Activated CD8-positive, alpha-beta memory T cell treated with anti-CD3 and anti-CD28 coated beads, Interleukin-2, amount 50 U/mL, for 4 hours (primary cell): ENCODE measurements at places on chromosomes 7 and 10.
A peak's percentile ranks its signal among the peaks of the same experiment; 100 is the strongest.

GRCh38 chr7:110831419-110831818 is 259.5 kb upstream of the LRRN3 start:
- DNase-seq: no peak

DNA sequence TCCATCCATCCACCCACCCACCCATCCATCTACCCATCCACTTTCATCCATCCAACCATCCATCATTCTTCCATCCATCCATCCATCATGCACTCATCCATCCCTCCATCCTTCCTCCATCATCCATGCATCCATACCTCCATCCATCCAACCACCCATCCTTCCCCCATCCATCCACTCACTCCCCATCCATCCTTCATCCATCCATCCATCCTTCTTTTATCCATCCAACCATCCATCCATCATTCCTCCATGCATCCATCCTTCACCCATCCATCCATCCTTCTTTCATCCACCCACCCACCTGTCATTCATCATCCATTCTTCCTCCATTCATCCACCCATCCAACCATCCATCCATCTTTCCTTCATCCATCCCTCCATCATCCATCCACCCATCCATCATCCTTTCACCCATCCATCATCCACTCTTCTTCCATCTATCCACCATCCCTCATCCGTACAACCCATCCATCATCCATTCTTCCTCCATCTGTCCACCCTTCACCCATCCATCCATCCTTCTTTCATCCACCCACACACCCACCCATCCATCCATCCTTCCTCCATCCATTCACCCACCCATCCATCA is 428.2 kb downstream of the DNAJB6 start:
- DNase-seq: no peak

GRCh38 chr7:158353606-158354570 is 233.7 kb downstream of the PTPRN2 start:
- DNase-seq: no peak

GRCh38 chr7:101536232-101536631 is 92.9 kb downstream of the MYL10 start:
- no peak for DNase-seq

DNA sequence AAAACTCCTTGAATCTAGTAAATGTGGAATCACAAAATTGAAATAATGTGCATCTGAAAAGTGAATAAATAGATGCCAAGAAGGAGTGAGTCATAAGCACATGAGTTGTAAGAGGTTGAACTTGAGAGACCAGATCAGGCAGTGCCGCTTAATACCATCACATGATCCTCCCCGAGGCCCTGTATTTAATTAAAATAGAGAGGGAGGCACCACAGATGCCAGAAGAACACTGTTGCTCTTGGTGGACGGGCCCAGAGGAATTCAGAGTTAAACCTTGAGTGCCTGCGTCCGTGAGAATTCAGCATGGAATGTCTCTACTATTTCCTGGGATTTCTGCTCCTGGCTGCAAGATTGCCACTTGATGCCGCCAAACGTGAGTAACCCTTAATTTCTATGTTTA is at the start of gene GPNMB:
GPNMB (plus strand) TSS at position 221 of the 400 bp plus-strand sequence; CDS start at position 304, 83 bp downstream.
- no peak for DNase-seq

- no peak for DNase-seq
These were observed 4.9 kb upstream of the ABCB4 start for GRCh38 chr7:87480386-87480785.

GRCh38 chr7:44921607-44922350 is 36.4 kb upstream of the PURB start:
- DNase-seq: peak; percentile 98

GRCh38 chr7:128665057-128665456 is 7.0 kb upstream of the GARIN1A start:
- no peak for DNase-seq

DNA sequence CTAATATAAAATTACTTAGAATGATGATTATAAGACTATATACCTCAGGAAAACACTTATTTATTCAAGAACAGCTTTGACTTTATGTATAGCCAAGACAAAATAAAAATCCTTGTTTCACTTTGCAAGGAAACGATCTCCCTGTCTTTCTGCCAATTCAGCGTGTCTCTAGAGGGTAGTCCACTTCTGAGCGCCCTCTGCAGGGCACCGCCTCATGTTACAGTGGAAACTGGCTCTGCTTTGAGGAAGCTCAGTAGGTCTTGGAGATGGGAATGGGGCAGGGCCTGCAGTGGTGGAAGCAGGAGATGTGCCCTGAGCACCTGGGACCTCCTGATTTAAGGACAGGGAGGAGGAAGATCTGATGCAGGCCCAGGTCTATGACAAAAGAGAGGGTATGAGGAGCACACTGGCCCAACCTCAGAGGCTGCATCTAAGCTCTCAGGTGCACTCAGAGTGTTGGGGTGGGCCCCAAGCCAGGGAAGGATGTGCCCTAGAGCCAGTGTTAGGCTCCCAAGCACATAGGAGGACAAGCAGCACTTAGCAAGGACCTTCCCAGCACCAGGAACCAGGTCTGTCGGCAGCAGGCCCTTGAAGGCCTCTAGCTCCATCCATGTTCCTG is 481.0 kb downstream of the TNS3 start:
- DNase-seq: no peak

- no peak for DNase-seq
These were observed 2.6 kb downstream of the ADCYAP1R1 start for GRCh38 chr7:31054608-31055278.

DNA sequence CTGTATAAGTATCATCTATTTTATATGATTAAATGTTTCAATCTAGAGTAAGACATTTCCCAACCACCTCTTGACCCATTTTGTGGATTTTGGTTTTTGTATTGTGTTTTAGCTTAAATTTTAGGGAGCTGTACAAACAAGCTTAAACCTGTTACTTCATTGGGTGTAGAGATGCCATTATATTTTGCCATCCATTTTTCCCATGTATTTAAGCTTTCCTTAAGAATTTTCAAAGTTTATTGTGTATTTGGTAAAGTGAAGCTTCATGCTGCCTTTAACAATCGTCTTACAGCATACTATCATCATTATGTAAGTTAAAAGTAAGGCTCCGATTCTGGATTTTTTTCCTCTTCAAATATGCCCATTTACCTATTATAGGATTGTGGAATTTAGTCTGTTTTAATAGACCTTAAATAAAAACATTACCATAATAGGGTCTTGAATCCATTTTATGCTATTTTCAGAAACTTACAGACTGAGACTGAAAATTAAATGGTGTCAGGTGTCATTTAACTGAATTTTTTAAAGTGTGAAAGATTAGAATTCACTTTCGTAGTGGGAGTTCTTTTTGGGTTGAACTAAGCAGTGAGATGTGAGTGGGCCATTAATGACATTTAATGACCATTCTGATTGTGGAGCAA is 2.2 kb downstream of the KMT2E start:
- no peak for DNase-seq

DNA sequence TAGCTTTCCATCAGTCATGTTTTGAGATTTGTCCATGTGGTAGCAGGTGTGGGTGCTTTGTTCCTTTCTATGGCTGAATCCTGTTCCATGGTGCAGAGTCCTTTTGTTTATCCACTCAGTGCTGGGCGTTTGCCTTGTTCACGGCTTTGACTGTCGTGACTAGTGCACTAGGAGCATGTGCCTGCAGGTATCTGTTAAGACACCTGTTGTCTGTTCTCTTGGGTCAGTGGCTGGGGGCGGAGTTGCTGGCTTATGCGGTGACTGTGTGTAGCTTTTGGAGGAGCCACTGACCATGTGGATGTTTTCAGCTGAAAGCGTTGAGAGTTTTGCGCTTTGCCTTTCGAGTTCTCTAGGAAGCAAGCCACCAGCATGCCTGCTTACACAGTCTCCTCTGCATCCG is 573.1 kb upstream of the FOXK1 start:
- DNase-seq: no peak

DNA sequence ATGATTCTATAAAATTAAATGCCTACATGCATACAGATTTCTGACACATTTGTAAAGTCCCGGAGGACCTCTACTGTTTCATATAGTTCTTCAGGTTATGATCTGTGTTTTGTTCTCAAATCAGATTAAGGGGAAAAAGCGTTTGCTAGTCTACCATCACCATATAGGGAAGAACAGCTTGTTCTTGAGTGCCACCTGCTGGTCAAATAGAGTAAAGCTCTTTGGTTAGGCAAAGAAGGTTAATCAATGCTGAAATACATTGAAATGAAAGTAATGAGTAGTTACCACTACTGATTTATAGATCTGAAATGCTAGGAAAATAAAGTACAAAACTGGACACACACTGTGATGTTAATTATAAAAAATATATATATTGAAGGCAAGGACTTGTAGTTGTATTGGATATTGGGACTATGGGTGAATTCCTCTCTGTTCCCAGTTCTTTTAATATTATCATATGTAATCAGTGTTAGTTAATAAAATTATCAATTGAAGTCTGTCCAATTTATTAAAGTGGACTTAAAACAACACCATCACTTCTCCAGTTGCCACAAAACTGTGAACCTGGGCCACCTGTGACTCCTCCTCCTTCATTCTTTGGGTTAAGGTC is 72.6 kb upstream of the PDLIM1 start:
- DNase-seq: peak; percentile 18

- no peak for DNase-seq
These were observed 266.2 kb upstream of the RNF32 start for GRCh38 chr7:156374335-156374734.

GRCh38 chr7:131501930-131502685 is 54.3 kb downstream of the PODXL start:
- no peak for DNase-seq

GRCh38 chr10:128263891-128264688 is 137.9 kb upstream of the MKI67 start:
- peak; percentile 36 for DNase-seq

DNA sequence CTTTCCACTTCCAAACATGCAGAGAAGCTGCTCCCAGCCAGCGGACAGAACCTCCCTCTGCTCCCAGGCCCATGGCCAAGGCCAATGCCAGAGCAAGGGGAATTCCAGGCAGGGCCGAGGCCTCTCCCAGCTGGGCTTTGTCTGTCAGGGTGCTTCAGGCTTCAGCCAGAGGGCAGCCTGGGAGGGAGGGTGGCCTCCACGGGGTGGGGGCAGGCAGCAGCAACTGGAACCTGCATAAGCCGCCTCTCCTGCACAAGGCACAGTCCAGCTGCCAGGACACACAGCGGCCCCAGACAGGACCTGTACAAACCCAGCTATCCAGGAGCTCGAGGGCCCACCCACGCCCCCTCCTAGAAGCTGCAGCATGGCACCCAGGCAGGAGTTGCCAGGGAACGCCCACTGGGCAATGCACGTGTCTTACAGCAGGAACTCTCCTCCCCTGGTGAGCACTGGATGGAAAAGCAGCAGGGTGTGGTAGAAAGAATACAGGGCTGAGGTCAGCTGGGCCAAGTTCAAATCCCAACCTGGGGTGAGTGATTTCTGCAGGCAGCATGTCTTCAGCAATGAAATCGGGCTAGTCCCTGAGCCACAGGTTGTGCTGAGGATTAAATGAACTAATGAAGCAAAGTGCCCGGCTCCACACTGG is 7.6 kb downstream of the FAM53B start:
- DNase-seq: no peak

DNA sequence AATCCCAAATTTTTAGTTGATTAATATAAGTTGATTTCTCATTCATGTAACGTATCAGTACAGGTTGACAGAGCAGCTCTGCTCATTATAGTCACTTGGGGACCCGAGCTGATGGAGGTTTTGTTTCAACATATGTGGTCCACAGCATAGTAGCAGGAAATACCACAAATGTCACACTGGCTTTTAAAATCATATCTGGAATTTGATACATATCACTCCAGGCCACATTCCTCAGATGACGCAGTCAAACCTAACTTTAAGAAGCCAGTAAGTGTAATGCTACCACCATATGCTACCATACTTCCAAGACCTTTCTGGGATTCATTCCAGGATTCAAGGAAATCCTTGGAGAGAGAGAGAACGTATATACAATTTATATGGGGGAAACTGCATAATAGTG is 156.3 kb downstream of the PHF14 start:
- DNase-seq: no peak

DNA sequence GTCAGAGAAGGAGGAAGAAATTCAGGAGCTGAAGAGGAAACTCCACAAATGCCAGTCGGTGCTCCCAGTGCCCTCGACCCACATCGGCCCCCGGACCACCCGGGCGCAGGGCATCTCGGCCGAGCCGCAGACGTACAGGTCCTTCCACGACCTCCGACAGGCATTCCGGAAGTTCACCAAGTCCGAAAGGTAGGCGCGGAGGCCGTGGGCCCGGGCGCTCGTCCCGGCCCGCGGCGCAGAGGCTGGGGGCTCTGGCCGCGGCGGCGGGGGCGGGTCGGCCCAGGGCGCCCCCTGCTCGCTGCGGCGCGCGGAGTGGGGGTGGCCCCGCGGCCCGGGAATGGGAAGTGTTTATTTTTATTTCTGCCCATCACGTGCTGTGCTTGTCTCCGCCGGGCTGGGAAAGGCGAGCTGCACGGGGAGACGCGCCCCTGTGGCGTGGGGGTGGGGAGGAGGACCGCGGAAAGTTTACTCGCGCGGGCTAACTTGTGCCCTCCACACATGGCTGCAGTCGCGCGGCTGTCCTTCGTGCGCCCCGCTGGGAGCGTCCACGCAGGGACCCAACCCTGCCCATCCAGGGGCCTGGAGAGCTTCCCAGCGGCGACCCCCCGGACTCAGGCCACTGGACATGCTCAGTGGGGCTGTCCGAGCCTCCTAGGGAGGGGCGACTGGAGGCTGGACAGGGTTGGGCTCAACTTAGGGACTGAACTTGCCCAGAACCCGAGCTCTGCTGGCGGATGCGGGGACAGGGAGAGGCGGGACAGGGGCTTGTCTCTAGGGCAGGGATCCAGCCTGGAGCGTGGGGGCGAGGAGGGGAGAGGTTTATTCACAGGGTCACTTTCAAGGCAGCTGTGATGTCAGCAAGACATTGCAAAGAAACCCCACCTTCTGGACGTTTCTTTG is 82.6 kb upstream of the PRKG1 start:
- no peak for DNase-seq

- no peak for DNase-seq
These were observed 528.3 kb downstream of the GLRX3 start for GRCh38 chr10:130664526-130664925.

DNA sequence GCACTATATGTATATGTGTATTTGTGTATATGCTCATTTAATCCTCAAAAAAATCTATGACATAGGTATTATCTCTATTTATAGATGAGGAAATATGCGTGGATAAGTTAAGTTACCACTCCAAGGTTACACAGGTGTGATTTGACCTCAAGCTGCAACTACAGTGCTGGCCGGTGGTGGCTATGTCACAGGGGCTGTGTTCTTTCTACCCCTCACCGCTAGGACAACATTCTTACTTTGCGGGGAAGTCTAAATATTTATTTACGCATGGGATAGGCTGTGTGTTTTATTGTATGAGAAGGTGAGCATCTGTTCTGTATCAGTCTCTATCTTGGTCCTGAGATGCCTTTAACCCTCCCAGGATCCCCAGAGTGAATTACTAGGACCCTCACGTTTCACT is 60.0 kb downstream of the CREB5 start:
- DNase-seq: no peak

GRCh38 chr7:91165006-91165845 is 99.0 kb upstream of the FZD1 start:
- no peak for DNase-seq
